ENCODE measurements at places on chromosomes 2 and 18.

- DNase-seq: no peak
Observed at GRCh38 chr2:38514603-38515154, 88.0 kb downstream of the HNRNPLL start.

- DNase-seq: no peak
Observed at GRCh38 chr2:205637779-205638503, 44.4 kb upstream of the NRP2 start.

- DNase-seq: no peak
Observed at GRCh38 chr18:73670524-73670923, 477.1 kb downstream of the FBXO15 start.

GRCh38 chr2:60885683-60886082, 4.3 kb downstream of the REL start:
- no peak for DNase-seq

DNA sequence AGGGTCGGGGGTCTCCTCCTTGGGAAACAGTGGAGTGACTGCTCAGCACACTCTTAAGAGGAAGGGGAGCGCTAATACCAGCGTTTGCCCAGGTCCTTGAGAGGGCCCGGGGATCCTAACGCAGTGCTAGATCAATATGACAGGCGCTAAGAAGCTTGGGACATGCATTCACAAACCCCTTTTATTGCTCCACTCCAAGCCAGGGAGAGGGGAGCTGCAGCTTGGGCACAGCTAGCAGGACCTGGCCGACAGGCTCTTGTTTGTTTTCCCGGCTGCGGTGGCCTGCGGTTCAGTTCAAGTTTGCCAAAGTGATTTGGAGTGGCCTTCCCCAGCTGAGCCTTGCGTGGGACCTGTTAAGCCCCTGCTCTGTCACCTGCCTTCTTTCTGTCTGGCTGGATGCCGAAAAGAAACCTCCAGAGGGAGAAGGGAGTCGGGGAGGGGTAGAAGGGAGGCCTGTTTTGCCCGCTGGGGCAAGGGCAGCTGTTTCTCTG, 152.1 kb downstream of the GLI2 start:
- DNase-seq: no peak
